ENCODE measurements at places on chromosomes 5 and 9.

GRCh38 chr5:142422429-142422828, 97.6 kb upstream of the SPRY4 start:
- no peak for DNase-seq

GRCh38 chr5:109529520-109529919, 119.7 kb upstream of the PJA2 start:
- no peak for DNase-seq

DNA sequence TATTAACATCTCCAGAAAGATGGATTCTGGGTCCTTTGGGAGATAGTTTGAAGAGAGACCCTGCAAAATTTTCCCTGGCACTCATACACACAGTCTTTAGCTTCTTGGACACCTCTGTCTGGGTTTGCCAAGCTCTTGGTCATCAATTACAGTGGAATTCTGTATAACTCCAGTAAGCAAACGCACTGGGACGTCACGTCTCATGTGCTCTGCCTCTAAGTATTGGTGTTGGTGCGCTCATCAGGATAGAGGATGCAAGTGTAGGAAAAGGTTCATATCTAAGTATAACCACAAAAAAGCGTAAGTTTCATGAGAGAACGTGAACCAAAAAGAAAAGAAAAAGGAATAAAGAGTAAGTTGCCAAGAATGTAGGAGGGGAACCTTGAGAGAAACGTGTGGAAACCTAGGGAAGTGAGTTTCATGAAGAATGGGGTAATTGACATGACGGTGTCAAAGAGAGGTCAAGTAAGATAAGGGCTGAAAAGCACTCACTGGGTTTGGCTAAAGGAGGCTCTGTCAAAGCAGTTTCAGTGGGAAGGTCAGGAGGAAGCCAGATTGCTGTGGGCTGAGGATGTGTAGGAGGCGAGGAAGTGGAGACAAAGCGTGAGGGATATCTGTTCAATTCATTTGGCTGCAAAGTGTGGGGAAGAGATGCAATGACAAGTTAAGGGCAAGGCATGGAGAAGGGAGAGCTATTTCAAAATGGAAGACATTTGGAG, 92.7 kb downstream of the RAD23B start:
- DNase-seq = no peak

- no peak for DNase-seq
These were observed 229.7 kb downstream of the MAT2B start for GRCh38 chr5:163735069-163735468.

DNA sequence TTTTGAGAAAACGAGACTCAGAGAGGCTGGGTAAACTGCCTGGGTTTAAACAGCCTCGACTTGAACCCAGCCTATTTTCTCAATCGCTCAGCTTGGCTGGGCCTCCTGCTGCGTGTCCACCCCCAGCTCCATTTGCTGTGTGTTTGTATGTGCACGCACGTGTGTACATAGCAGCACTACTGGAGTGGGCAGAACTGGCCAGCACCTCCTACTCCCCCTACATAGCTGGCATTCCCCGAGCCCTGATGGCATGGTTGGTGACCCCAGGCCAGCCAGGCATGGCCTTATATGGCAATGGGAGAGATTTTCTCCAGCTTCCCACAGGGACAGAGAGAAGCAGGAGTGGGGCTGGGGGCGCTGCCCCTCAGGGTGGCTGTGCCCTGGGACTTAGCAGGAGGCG, 4.1 kb downstream of the AIF1L start:
- DNase-seq = no peak

GRCh38 chr5:72624641-72625236, 117.5 kb upstream of the ZNF366 start:
- no peak for DNase-seq

DNA sequence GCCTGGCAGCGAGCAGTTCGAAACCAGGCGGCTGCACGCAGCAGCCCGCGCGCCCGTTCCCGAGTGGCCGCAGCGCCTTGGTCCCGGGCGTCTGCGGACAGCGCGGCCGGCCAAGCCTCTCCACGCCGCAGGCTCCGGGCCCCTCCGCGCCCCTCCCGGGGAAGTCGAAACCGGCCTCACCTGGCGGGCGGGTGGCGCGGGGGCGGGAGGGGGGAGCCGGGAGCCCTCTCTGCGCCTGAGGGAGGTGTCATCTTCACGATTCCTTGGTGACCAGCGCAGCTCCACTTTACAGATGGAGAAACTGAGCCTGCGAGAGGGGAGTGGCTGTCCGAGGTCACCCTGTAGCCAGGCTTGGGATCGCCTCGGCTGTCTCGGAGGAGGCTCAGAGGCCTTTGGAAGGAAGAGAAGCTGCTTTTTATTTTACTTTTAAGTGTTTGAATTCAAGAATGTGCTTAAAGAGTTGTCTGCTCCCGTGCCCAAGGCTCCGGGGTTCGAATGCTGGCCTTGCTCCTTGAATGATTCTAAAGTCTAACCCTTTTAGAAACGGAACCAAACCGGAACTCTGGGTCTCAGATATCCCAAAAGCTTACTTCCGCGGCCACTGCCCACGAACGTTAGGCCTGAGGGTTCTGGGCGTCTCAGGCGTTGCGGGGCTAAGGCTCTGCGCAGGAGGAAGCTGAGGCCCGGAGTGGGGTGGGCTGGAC, 662 bp downstream of the SUSD3 start:
- no peak for DNase-seq

DNA sequence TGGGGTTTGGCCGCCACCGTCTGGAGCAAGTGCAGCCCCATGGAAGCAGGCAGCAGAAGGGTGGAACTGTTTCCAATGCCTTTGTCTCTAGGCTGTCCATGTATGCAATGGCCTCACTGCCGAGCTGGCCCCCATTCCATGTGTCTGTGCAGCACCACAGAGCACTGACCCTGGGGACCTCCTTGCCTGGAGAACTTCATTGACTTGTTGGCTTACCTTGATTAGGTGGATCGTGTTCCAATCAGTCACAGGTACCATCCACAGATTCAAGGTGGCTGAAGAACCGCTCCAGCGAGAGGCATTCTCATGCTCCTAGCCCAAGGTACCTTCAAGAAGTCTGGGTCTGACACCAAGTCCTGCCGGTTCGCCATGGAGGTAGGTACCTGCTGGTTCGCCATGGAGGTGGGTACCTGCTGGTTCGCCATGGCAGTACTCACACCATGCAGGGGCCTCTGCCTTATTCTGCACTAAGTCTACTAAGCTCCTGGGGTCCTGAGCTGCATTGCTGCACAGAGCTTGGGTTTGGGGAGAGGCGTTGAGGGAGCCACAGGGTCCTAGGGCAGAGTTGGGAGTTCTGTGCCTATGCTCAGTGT, 358.3 kb upstream of the IRX1 start:
- DNase-seq = no peak

DNA sequence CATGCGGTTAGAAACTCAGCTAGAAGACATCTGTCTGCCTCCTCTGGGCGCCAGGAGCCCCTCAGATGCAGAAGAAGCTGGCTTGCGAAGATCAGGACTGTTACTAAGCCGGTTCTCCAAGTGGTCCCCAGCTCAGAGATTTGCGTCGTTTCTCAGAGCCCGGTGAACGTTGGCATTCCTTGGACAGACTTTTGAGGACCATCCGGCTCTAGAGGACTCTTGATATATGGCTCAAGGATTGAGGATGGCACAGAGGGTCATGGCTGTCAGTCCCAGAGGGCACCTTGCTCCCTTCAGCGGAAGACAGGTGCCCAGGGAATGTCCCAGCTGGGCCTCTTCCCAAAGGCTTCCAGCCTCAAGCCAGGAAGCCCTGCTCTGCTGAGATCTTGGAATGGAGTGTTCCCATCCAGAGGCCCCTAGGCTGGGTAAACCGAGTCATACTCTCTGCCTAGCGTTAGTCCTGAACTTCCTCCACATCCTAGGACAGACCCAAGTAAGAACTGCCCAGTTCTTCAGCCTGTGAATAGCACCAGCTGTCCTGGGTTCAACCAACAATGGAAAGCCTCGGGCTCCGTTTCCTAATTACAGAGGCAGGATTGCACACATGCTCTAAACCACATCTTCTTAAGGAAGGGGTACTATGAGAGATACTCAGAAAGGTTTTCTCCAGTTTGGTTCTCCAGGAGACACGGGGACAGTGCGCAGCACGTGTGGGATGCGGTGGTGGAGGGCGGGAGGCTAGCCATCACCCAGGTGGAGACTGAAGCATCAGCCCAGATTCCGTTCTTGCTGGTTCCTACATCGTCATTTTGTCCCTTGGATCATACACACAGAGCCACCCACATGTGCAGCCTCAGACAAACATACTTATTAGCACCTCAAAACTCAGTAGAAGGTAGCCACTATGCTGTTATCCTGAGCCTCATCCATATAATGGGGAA, 51.4 kb downstream of the ZNF354C start:
- no peak for DNase-seq

DNA sequence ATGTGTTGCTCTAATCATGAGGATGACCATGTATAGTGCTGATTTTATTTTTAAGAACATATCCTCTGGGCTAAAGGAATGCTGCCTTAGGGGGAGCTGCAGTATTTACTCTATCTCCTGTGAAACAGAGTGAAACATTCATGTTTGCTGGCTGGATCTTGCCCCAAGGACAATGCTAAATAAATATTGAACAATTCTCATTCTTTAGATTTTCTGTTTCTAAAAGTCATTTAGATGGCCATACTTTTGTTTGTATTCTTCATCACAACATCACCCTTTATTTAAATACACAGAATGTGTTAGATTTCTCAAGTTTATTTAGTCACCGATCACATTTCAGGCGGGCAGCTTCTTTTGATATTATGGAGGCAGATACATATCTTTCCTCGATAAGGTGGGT, 103.3 kb downstream of the ARHGEF28 start:
- DNase-seq = no peak

DNA sequence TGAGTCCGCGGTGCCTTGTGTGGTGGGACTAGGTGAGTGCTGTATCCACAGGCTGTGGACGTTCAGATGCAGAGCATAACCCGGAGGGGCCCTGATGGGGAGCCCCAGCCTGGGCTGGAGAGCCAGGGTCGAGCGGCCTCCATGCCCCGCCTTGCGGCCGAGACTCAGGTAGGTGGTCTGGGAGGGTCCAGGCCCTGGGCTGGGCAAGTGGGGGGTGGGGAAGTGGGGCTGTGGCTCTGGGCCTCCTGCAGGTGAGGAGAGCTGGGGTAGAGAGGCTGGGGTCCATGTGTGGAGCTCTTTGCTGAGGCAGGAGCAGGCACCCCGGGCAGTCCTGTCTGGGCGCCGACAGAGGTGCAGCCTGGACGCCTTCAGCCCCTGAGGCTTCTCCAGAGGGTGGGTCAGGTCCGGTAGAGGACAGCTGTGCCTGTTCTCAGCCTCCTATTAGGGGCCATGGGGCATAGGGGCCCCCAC, 241.1 kb downstream of the CACNA1B start:
- peak; percentile 58 for DNase-seq

DNA sequence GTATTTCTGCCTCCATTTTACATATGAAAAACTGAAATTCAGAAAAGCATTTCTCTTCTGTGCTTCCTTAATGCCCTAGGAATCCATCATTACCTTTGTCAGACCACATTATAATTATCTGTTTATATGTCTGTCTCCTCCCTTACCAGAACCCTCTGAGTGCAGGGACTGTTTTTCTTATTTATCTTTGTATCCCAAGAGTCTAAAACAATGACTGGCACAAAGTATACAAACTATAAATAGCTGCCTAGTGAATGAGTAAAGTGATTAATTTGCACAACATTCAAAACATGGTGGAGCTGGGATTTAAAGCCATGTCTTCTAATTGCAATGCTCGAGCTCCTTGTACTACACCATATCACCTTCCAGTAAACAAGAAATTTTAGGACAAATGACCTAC, 49.3 kb upstream of the HK3 start:
- DNase-seq = no peak

DNA sequence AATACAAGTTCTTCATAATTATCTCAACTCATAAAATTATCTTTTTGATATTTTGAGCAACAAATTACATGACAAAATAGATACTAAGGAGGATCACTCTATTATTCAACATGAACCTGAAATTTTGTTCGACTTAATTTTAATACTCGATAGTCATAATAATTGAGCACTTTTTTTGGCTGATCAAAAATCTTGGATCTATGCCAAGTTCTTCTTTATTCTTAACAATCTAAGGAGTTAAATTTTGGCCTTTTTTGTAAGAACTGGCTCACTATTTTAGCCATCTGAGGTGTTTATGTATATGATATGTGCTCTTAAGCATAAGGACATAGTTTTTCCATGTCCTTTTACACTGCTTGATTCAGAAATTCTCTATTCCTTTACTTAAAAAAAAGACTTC, 996.1 kb upstream of the COX7C start:
- no peak for DNase-seq

GRCh38 chr5:113176734-113177133, 200.1 kb downstream of the DCP2 start:
- DNase-seq = no peak

GRCh38 chr5:179879003-179879689, 20.5 kb upstream of the MRNIP start:
- no peak for DNase-seq

- no peak for DNase-seq
These were observed 1995.6 kb upstream of the CDH6 start for GRCh38 chr5:29197631-29198454.

GRCh38 chr5:97037819-97038218, 101.9 kb downstream of the LNPEP start:
- DNase-seq = no peak

Measured in upper lobe of right lung (tissue), 1 donor.